Stimulated activated CD8-positive, alpha-beta memory T cell treated with anti-CD3 and anti-CD28 coated beads, Interleukin-4, amount 100 ng/mL, for 48 hours (primary cell): ENCODE measurements at places on chromosomes 1 and 21.

DNA sequence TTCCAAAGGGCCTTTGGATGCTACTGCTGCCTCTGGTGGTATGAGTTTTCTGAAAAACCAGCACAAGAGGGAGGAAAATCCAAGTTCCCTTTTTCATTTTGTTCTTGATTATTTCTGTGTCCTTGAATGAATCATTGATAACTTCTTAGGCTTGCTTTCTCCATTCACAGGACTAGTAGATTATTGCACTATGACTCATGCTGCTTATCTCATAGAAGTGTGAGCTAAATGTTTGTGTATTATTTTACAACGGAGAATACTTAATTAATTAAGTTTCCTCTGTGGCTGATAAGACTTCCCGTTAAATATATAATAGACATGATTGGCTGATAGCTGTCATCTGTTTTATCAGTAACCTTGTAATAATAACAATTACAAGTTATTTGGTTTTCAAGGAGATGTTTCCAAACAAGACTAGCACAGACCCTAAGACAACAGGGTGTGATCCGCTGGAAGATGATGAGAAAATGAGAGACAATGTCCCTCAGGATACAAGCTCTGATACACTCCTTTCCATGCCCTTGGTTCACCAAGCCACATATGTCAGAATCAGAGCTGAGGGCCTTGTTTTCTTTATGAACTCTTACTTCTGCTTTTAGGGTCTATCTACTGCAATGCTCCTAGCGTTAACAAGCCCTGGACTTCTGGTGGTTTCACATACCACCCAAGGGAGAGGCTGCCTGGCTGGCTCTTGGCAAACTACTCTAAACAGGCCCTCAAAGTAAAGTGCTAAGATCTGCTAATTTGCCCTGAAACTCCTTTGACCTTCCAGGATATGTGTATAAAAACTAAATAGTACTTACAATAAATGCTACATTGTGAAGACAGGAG, 1078.3 kb downstream of the TTLL7 start:
- DNase-seq: no peak

DNA sequence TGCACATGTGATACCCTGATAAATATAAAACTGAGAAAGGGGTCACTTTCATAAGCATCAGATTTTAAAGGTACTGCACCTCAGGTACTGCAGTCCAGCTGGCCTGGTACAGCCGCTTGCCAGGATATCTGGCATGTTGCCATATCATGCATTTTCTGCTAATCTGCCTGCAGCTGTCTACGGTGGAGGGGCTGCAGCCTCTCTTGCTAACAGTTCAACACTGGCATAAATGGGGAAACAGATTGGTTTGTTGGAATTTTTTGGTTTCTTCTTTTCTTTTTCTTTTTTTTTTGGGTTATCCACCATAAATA, 71.5 kb downstream of the MIS18A start:
- no peak for DNase-seq

GRCh38 chr1:28173151-28173979, 3.1 kb downstream of the PTAFR start:
- no peak for DNase-seq

GRCh38 chr21:39842741-39843459, 24.3 kb upstream of the PCP4 start:
- no peak for DNase-seq

- no peak for DNase-seq
Observed at GRCh38 chr1:112589766-112590165, 29.2 kb downstream of the ST7L start.

GRCh38 chr1:145991735-145992412, 4.5 kb downstream of the TXNIP start:
- DNase-seq: no peak

DNA sequence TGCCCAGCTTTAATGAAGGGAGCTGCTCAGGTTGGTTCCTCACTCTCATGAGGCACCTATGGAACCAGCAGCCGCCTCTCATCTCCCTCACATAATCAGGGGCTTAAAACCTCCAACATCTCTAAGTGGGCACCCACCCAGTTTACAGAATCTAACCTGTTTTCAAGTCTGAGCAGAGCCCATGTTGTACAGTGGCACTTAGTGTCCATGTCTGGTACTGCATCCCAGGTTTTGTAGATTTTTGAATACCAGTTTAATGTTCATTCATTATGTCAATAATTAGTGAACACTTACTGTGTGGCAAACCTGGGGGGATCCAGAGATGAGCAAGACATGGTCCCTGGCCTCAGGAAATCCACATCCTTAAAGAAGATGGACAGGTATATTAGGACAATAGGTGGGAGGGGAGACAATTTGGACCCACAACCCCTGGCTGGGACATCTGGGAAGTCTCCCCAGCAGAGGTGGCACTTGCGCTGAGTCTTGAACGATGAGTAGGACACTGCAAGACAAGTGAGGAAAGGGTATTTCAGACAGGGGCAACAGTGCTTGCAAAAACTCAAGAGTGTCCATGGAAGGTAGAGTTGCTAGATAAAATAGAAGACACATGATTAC, 83.3 kb downstream of the LACTBL1 start:
- no peak for DNase-seq

DNA sequence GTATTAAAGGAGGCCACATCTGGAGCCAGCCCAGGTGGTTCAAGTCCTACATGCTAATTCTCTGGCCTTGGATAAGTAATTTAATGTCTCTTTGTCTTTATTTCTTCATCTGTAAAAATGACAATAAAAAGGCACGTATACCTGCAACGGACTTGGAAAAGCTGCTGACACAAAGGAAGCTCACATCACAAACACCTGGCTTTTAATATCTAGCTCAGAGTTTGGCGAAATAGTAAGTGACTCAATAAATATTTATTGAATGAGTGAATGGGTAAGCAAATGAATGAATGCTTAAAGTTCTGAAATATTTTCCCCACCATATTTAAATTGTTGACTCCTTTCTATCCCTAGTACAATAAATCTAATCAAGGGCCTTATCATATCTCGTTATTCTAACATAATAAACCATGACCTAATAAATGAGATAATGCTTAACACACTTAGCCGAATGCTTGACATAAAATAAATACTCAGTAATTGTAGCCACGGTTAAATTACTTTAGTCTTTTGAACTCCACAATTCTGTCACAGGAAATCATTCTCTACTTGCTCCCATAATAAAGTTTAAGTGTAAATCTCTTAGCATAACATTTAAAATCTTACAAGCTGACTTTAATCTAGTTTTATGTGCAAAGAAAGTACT, 74.7 kb upstream of the PALMD start:
- DNase-seq: no peak

- DNase-seq: no peak
Observed at GRCh38 chr21:26405071-26405470, 168.0 kb downstream of the CYYR1 start.

- no peak for DNase-seq
Observed at GRCh38 chr1:243903895-243904294, 53.9 kb upstream of the AKT3 start.

DNA sequence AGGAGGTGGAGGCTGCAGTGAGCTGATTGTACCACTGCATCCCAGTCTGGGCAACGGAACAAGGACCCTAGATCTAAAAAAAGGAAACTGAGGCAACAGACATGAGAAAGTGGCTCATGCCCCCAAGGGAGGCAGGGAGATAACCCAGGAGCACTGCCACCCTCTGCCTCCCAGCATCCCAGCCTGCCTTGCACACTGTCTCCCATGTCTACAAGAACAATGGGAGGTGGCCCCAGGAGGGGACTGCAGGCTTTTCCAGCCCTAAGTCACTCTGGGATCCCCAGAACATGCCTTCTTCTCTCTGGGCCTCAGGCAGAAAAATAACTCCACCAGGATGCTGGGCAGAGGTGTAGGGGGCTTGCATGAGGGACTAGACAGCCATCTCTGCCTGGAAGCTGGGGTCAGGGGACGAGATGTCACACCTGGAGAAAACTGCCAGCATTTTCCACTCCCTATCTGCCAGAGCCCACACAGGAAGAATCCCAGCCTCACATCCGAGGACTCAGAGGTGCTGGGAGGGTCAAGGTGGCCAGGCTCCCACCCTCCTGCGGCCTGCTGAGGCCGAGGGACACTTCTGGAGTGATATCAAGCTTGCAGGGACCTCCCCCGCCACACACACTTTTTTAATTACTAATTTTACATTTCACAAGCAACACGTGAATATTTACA, 21.4 kb downstream of the RUNX3 start:
- DNase-seq: no peak

- DNase-seq: no peak
Observed at GRCh38 chr1:184210031-184210430, 158.5 kb downstream of the TSEN15 start.

DNA sequence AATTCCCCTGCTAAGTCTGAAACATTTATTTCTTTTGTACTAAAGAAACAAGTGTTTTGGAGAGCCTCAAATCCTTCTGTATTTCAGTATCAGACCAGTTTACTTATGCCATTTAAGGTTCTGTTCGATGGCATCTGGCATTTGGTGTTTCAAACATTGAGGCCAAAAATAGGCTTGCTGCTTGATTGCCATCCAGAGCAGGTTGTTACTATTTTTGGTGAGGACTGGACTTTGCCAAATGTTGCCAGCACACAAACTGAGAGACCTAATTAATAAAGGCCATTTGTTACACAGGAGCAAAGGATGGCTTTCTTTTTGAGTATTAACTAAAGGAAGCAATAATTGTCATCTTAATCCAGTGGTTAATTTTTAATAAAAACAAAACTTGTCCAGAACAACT, 26.2 kb downstream of the VPS45 start:
- DNase-seq: no peak

GRCh38 chr1:101846820-101847219, 149.9 kb downstream of the OLFM3 start:
- DNase-seq: no peak

- DNase-seq: no peak
Observed at GRCh38 chr1:24679725-24680124, 36.6 kb downstream of the SRRM1 start.

- no peak for DNase-seq
Observed at GRCh38 chr1:95742591-95743089, 508.6 kb downstream of the RWDD3 start.

GRCh38 chr1:186304982-186305949, 69.8 kb downstream of the TPR start:
- DNase-seq: no peak

DNA sequence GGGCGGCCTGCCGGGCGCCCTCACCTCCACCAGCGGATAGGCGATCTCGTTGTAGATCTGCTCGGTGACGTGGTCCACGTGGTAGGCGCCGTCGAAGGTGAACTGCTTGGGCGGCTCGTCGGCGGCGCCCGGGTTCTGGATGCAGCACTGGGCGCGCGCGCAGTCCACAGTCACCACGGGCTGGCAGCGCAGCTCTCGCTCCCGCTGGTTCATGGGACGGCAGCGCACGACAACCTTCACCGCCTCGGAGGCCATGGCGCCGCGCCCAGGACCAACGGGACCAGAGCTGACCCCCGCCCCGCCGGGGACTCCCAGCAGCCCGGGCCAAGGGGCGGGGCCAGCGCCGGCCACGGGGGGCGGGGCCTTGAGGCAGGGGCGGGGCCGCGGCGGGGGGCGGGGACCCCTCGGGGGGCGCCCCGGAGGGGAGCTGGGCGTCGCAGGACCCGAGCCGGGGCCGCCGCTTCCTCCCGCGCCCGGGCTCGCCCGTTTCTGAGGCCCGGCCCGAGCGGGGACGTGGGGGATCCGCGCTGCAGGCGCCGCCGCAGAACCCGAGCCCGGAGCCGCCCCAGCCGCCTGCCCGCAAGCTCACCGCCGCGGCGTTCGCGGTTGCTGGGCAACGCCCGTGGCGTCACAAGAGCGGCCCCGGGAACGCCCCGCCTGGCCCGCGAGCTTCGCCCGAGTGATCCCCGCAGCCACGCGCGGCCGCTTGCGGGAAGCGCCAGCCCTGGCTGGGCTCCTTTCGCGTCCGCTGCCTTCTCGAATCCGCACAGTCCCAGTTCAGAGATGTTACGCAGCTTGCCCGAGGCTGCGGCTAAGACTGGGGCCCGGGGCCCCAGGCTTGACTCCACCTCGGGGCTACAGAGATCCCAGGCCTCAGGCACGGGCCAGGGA, at the start of gene KIF17:
Gene KIF17, minus strand, starts transcription at position 556 of the 891 bp plus-strand sequence. Its CDS starts 301 bp downstream, at position 255.
- DNase-seq: peak; percentile 71

DNA sequence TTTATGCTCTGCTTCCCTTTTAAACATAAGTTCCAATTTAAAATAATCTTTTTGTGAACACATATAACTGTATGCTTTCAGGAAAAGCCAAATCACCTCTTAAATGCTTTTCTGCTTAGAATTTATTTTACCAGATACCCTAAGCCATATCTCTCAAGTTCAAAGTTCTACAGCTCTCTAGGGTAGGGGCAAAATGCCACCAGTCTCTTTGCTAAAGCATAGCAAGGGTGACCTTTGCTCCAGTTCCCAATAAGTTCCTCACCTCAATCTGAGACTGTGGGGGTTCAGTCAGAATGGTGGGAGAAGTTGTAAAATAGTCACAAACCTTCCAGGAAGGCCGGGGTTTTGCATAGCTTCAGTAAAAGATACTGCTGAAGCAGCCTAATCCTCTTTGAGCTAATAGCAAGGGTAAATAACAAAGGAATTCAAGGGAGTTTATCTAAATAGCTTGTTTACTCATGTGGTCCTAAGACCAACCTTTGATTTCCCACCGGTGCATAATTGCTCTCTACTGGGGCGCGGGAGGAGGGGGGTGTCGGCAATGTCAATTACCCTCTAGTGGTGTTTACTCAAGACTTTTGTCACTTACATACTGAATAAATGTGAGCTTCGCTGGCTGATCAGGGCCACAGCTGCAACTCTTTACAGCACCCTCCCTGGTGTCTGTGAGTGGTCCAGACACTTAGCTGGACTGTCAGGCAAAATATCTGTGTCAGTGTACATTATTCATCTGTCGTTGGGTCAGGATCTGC, 1376.2 kb downstream of the NCAM2 start:
- no peak for DNase-seq

- DNase-seq: no peak
Observed at GRCh38 chr1:77100875-77101274, 118.4 kb downstream of the PIGK start.

GRCh38 chr1:172600615-172601014, 58.3 kb upstream of the FASLG start:
- no peak for DNase-seq

DNA sequence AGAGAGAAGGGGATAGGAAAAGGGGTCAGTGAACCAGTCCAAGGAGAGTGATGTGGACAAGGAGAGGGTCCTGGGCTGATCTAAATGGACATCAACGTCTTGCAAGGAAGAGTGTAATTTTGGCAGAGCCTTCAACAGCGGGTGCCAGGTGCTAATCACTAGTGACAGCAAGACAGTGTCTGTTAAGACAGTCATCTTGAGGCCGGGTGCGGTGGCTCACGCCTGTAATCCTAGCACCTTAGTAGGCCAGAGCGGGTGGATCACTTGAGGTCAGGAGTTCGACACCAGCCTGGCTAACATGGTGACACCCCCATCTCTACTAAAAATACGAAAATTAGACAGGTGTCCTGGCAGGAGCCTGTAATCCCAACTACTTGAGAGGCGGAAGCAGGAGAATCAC, 12.2 kb upstream of the PADI6 start:
- DNase-seq: no peak

GRCh38 chr1:107433068-107433467, 292.2 kb downstream of the NTNG1 start:
- DNase-seq: no peak

GRCh38 chr1:113292603-113293255, 97.6 kb upstream of the MAGI3 start:
- no peak for DNase-seq

GRCh38 chr1:223340637-223341036, 23.3 kb downstream of the SUSD4 start:
- no peak for DNase-seq
